ENCODE measurements at places on chromosomes 12 and 14.

DNA sequence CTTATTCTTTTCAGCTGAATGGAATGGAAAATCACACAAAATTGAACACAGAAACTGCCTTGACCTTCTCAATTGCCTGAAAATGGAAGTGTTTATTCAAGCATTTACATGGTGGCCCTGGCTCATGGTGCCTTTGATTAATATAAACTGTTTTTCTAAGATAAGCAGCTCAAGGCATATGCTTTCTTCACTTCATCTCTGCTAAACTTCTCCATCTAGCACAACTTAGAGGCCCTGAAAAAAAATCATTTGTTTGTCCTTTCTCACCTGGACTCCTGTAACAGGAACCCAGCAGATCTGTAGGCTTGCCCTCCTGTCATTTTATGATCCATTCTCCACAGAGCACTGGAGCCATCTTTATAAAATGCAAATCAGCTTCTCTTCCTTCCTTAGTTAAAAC is 117.5 kb upstream of the KRR1 start:
- DNase-seq, result no peak

- DNase-seq, result no peak
Measured at GRCh38 chr12:116759783-116760621, 21.9 kb downstream of the RNFT2 start.

GRCh38 chr12:111157486-111157885 is 211.4 kb downstream of the PHETA1 start:
- DNase-seq, result no peak

- DNase-seq, result no peak
Measured at GRCh38 chr14:69880044-69880487, 850 bp downstream of the SMOC1 start.

DNA sequence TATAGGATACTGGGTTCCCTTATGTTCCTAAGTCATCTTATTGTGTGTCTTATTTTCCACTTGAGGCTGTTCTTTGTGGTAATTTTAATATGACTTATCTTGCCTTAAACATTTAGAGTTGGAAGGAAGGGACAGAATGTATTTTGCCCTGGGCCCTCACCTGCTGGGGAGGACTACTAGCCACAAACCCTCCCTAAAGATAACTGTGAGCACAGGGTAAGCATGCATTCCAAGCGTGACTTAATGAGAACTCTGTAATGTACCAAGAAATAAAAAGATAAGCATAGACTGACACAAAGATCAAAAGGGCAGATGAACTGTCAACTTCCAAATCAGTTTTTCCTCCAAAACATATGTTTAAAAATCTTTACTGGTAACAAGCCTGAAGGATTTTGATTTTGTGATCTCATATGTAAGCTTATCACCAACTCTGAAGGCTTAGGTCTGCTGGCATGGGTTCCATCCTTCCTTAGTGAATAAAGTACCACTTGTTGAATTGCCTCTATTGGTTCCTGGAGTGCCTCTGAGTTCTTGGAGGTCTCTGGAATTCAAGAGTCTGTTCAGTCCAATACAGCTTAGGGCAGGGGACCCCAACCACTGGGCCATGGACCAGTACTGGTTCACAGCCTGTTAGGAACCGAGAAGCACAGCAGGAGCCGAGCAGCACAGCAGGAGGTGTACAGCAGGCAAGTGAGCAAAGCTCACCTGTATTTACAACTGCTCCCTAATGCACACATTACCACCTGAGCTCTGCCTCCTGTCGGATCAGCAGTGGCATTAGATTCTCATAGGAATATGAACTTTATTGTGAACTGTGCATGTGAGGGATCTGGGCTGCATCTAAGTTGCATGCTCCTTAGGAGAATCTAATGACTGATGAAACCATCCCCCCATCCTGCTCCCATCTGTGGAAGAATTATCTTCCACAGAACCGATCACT is 29.8 kb upstream of the NFYB start:
- DNase-seq, result no peak

- peak; percentile 45 for DNase-seq
Measured at GRCh38 chr12:9648701-9649531, 20.6 kb upstream of the CLEC2D start.

All from ELR (cell line).